Vagina (tissue), 2 donors: ENCODE measurements at places on chromosomes 16 and 17. TPM values are rescaled to one million over a fixed set of nuclear protein-coding genes. Genes with fewer than 3 reads are reported as not detected.

Gene CASKIN1
- 0.25 TPM for total RNA-seq

Gene C1QL1
- total RNA-seq: 6.9 TPM

Gene AGRP
- total RNA-seq: not detected

Gene CDK3
- total RNA-seq: 3.2 TPM

Gene ASGR2
- total RNA-seq: 2.7 TPM

Gene HOXB8
- not detected for total RNA-seq

Gene C17orf113
- total RNA-seq: 0.49 TPM

Gene EME1
- 2.9 TPM for total RNA-seq

Gene NPIPB9
- total RNA-seq: not detected

Gene EVPL
- total RNA-seq: 115 TPM

Gene SEZ6
- total RNA-seq: not detected

Gene ABCC11
- not detected for total RNA-seq

GRCh38 chr16:77721752-77722308, 484 bp upstream of the NUDT7 start:
- no peak for DNase-seq

- peak; percentile 100 for DNase-seq
Measured at GRCh38 chr17:82022981-82023446, at the start of gene LRRC45. Gene LRRC45 (plus strand): TSS chr17:82023305. CDS start chr17:82023644, 339 bp downstream.

GRCh38 chr16:25063865-25064264, 47.7 kb upstream of the LCMT1 start:
- DNase-seq: no peak

GRCh38 chr16:88459366-88460073, 6.4 kb downstream of the ZFPM1 start:
- DNase-seq: no peak

- no peak for DNase-seq
Measured at GRCh38 chr17:36746381-36747053, 145.1 kb downstream of the MRM1 start.

DNA sequence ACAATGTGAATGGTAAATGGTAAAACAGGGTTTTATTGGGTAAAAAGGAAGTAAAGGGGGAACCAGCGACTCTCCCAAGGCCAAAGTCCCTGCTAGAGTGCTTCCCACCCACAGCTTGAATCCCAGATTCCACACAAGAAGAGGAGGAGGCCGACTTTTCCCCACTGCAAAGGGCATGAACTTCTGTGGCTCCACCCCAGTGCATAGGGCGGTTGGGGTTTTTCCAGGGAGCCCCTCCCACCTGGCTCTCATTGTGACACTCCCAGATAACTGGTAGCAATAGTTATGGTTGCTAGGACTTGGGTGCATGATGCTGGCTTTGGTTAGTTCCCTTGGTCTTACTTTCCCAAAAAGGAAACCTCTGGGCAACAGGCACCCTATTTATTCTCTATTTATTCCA, 666.0 kb upstream of the CA10 start:
- DNase-seq: no peak

DNA sequence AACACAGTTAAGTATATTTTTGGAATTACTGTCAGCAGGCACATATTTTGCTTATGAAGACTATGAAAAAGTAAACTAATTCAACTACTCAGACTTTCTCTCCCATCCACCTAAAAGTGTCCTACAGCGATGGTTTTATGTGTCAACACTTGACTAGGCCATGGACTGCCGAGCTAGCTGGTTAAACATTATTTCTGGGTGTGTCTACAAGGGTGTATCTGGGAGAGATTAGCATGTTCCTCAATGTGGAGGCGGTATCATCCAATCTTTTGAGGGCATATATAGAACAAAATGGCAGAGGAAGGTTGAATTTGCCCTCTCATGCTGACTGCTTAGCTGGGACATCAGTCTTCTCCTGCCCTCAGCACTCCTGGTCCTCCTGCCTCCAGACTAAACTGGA, 82.7 kb upstream of the CDYL2 start:
- no peak for DNase-seq

DNA sequence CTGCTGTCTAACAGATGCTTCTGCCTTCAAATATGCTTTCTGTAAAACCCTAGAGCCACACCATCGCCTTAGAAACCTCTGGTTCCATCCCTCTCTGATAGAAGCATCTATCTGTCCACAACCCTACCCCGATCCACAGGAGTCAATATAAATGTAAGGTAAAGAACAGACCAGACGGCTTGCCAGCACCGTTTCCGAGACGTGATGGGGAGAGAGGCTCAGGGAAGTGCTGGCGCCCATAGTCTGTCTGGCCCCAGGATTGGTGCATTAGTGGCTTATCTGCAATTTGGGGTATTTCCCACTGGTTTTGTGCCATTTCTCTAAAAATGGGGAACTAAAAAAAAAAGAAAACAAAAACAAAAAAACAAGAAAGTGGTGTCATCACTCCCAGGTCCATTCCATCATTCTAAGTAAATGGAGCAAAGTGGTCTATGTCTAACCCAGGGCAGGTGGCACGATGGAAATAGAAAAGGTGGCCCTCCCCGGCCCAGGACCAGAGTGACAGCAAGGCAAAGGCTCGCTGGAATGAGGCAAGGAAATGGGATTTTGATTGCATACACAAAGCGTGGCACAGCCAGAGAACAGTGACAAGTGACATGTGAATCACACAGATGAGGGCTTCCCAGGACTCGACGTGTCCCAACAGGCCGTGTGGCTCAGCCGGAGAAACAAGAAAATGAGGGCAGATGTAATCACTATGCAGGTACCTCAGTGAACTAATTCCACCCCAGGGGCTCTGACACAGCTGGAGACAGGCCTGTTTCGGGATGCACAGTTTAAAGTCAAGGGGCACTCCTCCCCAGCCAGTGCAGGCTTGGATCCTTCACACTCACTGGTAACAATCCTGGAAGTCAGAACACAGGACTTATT, 125.6 kb downstream of the GAS7 start:
- no peak for DNase-seq

DNA sequence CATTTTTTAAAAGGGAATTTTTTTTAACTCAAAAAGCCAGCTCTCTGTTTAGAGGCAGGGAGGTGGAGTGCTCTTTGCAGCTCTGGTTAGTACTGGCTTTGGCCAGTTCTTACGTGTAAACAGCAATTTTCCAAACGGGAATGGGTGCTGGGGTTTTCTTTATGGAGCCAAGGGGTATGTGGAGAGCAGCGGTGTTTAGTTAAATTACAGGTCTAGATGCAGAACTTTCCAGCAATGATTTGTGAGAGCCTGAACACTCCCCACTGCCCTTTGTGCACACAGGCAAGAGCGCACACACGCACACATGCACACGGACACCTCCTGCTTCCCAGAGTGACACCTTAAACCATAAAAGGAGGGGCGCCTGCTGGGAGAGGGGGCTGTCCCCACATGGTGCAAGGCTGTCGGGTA, 140.2 kb downstream of the MSI2 start:
- DNase-seq: no peak

GRCh38 chr17:55410722-55411462, 10.7 kb downstream of the MMD start:
- no peak for DNase-seq

GRCh38 chr16:85917959-85918358, 19.0 kb downstream of the IRF8 start:
- DNase-seq: no peak

DNA sequence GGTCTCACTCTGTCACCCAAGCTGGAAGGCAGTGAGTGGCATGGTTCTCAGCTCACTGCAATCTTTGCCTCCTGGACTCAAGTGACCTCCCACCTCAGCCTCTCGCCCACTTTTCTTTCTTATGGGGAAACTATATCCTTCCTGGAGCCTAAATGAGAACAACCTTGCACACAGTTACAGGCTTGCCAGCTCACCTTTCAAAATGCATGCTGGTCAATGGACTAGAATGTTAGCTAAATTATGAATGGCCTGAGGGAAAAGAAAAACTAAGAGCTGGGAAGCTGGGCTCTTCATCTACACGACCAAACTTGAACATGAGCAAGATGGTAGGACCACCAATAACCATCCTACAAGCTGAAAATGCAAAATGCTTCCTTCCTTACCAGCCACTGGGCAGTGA, 10.6 kb upstream of the LHX1 start:
- DNase-seq: no peak

DNA sequence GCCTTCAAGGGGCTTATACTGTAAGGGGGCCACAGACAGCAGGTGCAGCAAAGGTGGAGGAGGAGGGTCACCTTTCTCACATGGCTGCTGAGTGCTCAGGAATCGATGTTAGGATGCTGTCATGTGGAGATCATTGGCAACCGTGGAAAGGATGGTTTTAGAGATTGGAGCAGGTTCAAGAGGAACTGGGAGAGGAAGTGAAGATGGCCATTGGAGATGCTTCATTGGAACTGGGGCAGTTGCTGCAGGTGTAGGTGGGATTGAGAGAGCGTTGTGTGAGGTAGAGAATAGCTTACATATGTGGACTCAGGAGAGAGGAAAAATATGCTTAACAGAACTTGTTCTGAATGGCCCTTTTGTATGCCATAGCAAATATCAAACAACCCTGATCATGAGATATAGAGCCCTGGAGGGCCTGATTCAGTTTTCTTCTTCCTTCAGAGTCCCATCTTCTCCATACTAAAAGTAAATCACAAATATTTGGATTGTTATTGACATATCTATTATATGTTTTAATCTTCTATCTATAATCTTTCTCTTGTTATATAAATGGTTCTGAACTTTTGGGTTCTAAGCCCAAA, 40.8 kb downstream of the LDHD start:
- no peak for DNase-seq

DNA sequence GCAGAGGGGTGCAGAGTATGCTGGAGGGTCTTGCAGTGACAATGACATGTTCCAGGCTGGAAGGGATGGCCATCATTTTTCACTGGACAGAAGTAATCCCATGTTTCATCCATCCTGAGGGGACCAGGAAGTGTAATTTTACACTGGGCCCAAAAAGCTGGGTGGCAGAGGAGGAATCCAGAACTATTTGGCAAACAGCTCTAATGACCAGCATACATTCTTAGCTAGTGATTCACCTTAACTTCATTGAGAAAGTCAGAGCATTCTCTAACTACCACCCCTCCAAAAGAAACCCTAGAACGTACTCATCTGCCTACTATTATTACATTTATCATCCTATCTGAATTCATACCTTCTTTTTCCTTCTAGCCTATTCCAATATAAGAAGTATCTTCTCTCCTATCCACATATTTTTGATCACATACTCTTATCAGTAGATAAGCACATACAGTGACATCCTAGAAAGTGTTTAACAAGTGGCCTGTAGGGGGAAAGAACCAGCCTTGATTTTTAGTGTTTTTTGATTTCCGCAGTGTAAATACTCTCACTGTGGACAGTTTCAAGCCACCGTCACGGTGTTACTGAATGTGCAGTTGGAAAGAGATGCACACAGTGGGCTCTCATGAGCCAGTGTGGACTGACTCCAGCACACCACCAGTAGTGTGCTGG, 118.1 kb downstream of the FTO start:
- no peak for DNase-seq

DNA sequence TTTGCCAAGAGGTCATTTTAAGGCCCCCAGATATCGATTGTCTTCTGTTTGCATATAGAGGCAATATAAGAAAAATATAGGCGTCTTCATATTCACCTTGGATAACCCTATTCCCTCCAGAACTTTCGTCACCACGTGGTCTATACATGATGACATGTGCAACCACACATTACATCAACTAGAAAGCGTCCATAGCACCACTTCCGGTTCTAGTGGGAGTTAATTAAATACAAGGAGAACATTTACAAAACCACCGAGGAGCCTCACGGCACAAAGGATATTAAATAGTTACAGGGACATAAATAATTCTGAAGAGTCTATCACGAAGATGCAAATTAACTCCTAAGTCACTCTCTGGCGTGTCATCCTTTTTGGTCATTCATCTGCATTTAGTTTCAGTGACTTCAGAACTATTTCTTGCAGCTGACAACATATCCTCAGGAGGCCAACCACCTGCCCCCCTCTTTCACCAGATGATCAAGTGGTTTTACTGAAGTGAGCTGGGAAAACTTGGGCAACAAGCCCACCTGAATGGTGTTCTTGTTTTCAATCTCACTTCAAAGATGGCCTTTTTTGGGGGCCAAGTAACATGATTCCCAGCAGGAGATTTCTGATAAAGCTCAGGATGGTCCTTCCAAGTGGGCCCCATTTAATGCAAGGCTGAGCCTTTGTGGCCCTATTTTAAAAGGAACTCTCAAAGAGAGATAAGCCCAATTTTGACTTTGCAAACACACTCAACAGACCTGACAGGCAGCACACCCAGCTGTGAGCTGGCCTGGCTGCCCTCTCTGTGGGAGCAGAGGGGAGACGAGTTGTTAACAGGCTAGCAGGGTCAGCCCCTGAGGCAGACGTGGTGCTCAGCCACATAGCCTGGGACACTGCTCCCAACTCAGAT, 15.3 kb downstream of the CMTM3 start:
- DNase-seq: no peak

DNA sequence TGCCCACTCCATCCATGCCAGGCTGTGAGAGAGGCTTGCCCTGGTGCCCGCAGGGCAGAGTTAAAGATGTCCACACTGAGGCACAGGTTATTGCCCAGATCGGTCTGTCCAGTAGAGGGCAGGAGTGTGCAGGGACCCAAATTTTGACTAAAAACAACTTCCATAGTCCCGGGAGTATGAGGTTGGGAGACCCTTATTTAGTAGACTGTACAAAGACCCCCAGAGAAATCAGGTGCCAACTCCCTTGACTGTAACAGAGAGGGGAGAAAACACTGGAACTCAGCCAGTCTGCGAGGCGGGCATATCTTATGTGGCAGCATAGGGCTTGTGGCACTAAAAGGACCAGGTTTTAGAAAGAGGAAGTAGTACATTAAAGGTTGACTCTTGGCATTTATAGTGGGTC, 43.4 kb downstream of the HNF1B start:
- DNase-seq: no peak

- no peak for DNase-seq
Measured at GRCh38 chr17:60554377-60554788, 28.3 kb upstream of the APPBP2 start.

- no peak for DNase-seq
Measured at GRCh38 chr16:56515665-56516064, 4.2 kb downstream of the BBS2 start.

DNA sequence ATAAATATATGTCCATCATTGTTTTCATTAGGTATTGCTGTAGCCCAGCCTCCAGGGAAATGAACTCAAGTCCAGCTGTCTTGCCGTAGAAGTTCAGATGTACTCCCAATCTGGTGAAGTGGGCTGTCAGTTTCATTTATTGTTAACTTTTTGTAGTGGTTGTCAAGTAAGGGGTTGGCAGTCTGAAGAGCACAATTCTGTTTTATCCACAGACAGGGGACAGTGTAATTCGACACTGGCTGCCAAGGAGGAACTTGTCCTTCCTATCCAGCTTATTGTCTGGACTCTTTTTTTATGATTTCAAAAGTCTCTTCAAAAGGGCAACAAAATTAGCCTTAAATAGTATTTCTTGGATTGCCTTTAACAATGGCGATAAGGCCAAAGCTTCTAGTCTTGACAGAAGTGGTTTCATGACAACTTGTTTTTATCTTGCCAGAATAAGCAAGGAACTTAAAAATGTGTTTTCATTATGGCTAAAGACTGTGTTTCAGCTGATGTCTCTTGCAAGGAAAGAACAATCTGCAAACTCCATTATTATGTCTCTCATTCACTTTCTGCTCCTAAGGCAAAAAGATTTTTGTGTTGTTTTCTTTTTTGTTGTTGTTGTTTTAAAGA, 73.9 kb upstream of the TANC2 start:
- DNase-seq: no peak
